LHCN-M2 (cell line): ENCODE measurements at places on chromosomes 6 and 20. TPM values are rescaled to one million over a fixed set of nuclear protein-coding genes. Genes with fewer than 3 reads are reported as not detected.

The LRRC73 gene
- 1.2 TPM in 2 replicates for total RNA-seq

The TFAP2A gene
- 0.06 and 0.29 TPM in 2 replicates for total RNA-seq

The EXOC2 gene
- 30.7 and 35.2 TPM in 2 replicates for total RNA-seq

The ATP6V1G2 gene
- 3.1 and 3.3 TPM in 2 replicates for total RNA-seq

The NOTCH4 gene
- 0.26 and 1.1 TPM in 2 replicates for total RNA-seq

The CLDN20 gene
- total RNA-seq = not detected in 2 replicates

The LY6G6F gene
- not detected in 2 replicates for total RNA-seq

The CD24 gene
- 21.5 and 50.8 TPM in 2 replicates for total RNA-seq

The CYP39A1 gene
- 0.13 TPM in 1 of 2 replicates, not detected in the other for total RNA-seq

The OR2J3 gene
- not detected in 2 replicates for total RNA-seq

The LAMP5 gene
- total RNA-seq = 0.98 and 1.0 TPM in 2 replicates

The MYLK2 gene
- total RNA-seq = 0.29 and 0.71 TPM in 2 replicates

The TSBP1 gene
- total RNA-seq = not detected in 2 replicates

The RIN2 gene
- 71.6 and 73.6 TPM in 2 replicates for total RNA-seq

The TBC1D32 gene
- total RNA-seq = 10.0 and 11.1 TPM in 2 replicates

The XPO5 gene
- 33.8 and 34.2 TPM in 2 replicates for total RNA-seq

The GSTA3 gene
- not detected in 2 replicates for total RNA-seq

The SLC44A4 gene
- 0.06 TPM in 1 of 2 replicates, not detected in the other for total RNA-seq

The C6orf163 gene
- 0.46 TPM in 1 of 2 replicates, not detected in the other for total RNA-seq

The LAMA4 gene
- total RNA-seq = 6.5 and 6.8 TPM in 2 replicates

The APOBEC2 gene
- 0.63 TPM in 1 of 2 replicates, not detected in the other for total RNA-seq

The CENPW gene
- 17.8 and 22.0 TPM in 2 replicates for total RNA-seq

The SYCP2 gene
- total RNA-seq = 0.40 and 0.71 TPM in 2 replicates

The PEX3 gene
- 23.0 and 24.4 TPM in 2 replicates for total RNA-seq

The RBBP8NL gene
- not detected in 2 replicates for total RNA-seq

The GPR6 gene
- not detected in 2 replicates for total RNA-seq

The TRDN gene
- total RNA-seq = not detected in 2 replicates

The HSPA1L gene
- total RNA-seq = 0.71 and 1.5 TPM in 2 replicates

The PROKR2 gene
- not detected in 2 replicates for total RNA-seq
